ENCODE measurements at places on chromosomes 11 and 22.

DNA sequence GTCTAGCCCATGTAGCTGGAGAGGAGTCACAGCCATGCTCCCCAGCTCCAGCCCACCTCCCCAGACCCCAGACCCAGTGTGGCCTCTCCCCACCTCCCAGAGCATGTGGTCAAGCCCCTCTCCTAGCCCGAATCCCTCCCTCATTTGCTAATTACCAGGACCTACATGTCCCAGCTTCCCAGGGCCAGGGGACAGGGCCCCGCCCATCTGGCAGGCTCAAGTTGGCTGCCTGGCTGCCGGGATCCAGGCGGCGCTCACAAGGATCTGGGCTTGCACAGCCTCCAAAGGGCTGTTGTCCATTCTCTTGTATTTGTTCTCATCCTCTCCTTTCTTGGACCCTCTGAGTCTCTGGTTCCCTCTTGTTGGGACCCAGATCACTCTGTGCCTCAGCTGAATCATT, 4.6 kb upstream of the MIF start:
- no peak for DNase-seq

DNA sequence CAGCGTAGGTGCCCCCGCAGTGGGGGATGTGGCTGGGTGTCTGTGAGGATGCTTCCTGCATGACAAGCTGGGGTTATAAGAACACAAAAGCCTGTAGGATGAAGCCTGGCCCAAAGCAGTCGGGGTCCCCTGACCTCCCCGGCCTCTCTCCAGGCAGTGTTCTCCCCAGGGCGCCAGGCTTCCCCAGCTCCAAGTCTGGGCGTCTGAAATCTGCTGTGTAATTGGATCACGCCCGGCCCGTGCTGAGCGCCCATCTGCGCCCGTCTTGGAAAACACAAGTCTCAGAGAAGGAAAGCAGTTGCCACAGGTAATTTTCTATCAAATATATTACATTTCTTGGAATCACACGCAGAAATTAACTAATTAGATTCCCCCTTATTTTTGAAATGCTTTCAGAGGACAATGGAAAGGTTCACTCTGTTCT, 233.3 kb downstream of the CTTN start:
- no peak for DNase-seq

- no peak for DNase-seq
Observed at GRCh38 chr11:1206391-1207271, 16.2 kb upstream of the MUC5B start.

- DNase-seq = no peak
Observed at GRCh38 chr22:16987822-16988221, 20.2 kb downstream of the GAB4 start.

DNA sequence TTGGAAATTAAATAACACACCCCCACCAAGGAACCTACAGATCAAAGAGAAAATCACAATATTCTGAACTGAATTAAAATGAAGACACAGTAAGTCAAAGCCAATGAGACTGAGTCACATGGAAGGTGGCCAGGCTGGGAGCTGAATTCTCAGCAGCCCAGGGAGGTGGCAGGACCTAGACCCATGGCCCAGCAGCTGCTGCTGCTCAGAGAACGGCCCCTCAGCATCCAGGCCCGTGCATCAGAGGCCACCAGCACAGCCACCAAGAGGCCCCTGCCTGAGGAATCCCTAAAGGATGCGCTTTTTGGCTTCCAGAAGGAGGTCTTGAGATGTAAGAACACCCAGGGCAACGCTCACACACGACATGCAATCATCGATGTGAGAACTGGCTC, 35.0 kb downstream of the TBX1 start:
- DNase-seq = no peak
